Activated CD8-positive, alpha-beta memory T cell treated with anti-CD3 and anti-CD28 coated beads for 24 hours (primary cell): ENCODE measurements at places on chromosomes 5 and 9.

GRCh38 chr9:18922161-18922885, 110.7 kb downstream of the SAXO1 start:
- no peak for DNase-seq

DNA sequence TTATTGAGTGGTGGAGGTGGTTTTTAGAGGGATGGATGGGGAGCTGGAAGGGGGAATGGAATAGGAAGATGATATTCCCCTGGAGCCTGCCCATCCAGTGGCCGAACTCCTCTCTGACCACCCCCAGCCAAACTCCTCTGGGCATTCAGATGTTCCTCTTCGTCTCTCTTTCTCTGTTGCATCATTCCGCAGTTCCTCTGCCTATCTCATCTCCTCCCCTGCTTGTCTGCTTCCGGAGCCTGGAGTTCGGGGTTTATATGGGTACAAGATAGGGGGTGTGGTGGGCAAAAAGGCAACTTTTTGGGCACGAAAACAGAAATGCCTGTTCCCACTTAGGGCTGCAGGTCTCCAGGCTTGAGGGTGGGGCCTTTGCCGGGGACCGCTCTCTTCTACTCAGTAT, 12.2 kb upstream of the CDK5RAP2 start:
- no peak for DNase-seq

DNA sequence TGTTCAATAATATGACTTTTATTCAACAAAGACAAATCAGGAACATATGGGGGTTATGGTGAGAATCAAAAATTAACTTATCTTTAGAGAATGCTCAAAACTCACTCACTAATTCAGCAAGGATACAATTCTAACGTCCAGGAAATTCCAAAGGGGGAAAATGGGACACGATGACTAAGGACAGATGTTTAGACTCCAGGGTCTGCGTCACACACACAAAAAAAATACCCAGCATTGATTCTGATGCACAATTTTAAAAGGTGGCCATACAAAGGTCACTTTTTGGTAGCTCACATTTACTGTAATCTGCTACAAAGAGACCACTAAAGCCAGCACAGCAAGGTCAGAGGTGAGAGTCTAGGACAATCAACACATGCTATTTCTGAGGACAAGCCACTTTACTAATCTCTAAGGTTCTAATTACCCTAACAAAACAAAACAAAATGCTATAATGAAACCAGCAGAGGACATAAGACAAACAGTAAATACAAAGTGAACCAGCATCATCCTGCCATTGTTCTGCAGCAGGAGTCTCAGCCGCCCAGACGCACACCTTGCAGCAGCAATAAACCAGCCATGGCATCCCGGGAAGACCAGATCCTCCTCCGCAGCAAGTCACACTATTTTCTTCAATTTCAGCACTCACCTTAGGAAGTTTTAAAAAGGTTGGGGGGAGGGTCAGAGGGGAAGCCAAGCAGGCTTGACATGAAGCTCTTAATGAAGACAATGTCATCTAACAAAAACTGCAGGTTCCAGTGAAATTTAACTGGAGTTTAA, 57.8 kb downstream of the TTC39B start:
- DNase-seq = no peak

GRCh38 chr9:35868933-35869332, 1.3 kb downstream of the OR13J1 start:
- DNase-seq = no peak

DNA sequence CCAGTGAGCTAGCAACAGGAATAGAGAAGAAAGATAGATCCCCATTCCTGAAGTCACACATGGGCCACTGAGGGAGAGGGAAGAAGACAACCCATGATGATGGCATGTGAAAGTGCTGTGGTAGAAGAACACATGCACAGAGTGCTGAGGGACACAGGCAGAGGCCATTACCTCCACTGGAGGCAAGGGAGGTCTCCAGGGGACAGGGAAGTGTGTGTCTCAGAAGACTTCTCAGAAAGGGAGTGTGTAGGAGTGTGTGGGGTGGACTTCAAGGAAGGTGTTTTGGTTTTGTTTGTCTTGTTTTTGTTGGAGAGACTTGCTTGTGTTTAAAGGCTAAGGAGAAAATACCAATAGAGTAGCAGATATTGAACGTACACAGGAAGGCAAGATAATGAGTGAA, 77.0 kb upstream of the SMARCA2 start:
- no peak for DNase-seq

DNA sequence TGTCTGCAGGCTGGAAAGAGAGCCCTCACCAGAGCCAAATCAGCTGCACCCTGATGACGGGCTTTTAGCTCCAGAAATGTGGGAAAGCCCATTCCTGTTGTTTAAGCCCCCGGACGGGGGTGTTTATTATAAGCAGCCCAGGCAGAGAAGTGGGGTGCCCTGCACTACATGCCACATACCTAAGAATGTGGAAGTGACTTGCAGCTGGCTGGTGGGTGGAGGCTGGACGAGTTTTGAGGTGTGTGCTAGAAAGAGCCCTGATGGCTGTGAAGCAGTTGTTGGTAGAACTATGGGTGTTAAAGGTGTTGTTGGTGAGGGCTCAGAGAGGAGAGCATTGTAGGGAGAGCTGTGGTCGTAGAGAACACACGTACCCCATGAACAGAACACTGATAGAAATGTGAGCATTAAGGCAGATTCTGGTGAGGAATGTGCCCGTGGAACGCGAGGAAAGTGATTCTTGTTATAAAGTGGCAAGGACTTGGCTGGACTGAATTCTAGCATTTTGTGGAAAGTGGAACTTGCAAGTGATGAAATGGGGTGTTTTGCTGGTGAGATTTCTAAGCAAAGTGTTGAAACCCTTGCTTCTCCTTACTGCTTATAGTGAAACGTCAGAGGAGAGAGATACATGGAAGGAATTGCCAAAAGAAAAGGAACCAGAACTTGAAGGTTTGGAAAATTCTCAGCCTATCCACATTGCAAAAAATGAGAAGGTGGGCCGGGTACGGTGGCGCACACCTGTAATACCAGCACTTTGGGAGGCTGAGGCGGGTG, 38.9 kb downstream of the AHRR start:
- peak; percentile 46 for DNase-seq

- no peak for DNase-seq
Observed at GRCh38 chr9:441126-441525, 226.5 kb downstream of the DOCK8 start.

DNA sequence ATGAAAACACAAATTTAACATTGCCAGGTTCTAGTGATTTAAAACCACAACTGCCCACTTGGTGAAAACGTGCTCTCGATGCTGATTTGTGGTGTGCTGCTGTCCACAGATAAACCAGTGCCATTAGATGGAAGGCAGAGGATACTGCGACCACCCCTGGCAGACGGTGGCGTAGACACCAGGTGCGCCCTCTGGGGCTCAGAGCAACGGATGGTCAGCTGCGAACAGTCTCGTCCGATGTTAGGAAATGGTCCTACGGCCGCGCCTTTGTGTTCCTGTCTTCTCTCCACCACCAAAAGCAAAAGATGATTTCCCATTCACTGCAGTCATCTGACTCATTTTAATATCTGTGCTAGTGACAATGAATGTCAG, 43.2 kb downstream of the UBE2QL1 start:
- DNase-seq = no peak
